ENCODE measurements at places on chromosomes 1 and 21. TPM values are rescaled to one million over a fixed set of nuclear protein-coding genes. Genes with fewer than 3 reads are reported as not detected.

DNA sequence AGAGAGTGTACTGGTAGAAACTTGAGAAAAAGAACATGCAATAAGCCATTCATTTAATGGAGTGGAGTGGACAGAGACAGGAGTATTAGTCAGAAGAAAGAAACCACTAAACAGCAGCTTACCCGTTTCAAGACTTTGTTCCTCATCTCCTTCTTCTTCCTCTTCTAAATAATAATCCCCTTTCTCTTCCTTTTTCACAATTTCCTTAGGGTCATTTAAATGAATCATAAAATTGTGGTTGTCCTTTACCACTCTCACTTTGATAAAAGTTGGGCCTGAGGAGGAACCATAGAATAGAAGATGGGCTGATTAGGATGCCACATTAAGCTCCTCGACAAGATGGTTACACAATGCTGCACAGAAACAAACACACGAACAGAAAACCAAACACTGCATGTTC is 109.6 kb downstream of the WDR3 start:
- H3K4me1 ChIP-seq: peaks cover 6% of the 10 kb centered on the region
- H3K4me3 ChIP-seq: no peak overlapping the region
- peaks cover 3% of the 10 kb centered on the region for H3K27me3 ChIP-seq
- H3K27ac ChIP-seq: no peak overlapping the region

- no peak overlapping the region for H3K4me3 ChIP-seq
- DNase-seq: no peak
- H3K27ac ChIP-seq: no peak overlapping the region
- H3K27me3 ChIP-seq: no peaks in the 10 kb centered on the region
- peaks cover 41% of the 10 kb centered on the region for H3K4me1 ChIP-seq
These were observed 74.4 kb downstream of the HMCN1 start for GRCh38 chr1:185808631-185809030.

GRCh38 chr1:6519491-6519934 is 28.0 kb upstream of the PLEKHG5 start:
- peaks cover 52% of the 10 kb centered on the region for H3K4me1 ChIP-seq
- H3K27ac ChIP-seq: peak overlapping the region; percentile 92
- no peak overlapping the region for H3K4me3 ChIP-seq
- H3K27me3 ChIP-seq: no peaks in the 10 kb centered on the region

- no peak overlapping the region for H3K4me3 ChIP-seq
- no peaks in the 10 kb centered on the region for H3K36me3 ChIP-seq
- DNase-seq: peak; percentile 57
- H3K27me3 ChIP-seq: peaks cover 9% of the 10 kb centered on the region
- no peak overlapping the region for H3K27ac ChIP-seq
- H3K4me1 ChIP-seq: no peaks in the 10 kb centered on the region
These were observed 386.6 kb downstream of the MATN1 start for GRCh38 chr1:30336550-30337323.

Gene B3GALT2
- 7.6 TPM for total RNA-seq

DNA sequence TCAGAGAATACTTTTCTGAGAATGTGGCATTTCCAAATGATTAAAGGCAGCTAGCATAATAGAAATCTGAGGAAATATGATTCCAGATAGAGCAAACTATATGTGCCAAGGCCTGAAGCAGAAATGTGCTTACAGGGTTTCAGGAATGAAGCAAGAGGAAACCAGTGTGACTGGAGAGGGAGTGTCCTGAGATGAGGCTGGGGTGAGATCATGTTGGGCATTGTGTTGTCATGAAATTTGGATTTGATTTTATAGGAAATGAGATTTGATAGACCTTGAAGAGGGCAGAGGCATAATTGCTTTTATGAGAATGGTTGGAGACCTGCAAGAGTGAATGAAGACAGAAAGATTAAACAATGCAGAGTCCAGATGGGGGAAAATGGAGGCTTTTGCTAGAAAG is 338.1 kb upstream of the SNX7 start:
- no peaks in the 10 kb centered on the region for H3K27me3 ChIP-seq
- H3K36me3 ChIP-seq: peaks cover 2% of the 10 kb centered on the region
- peaks cover 65% of the 10 kb centered on the region for H3K4me1 ChIP-seq
- H3K27ac ChIP-seq: peak overlapping the region; percentile 98
- DNase-seq: no peak
- H3K4me3 ChIP-seq: no peak overlapping the region

DNA sequence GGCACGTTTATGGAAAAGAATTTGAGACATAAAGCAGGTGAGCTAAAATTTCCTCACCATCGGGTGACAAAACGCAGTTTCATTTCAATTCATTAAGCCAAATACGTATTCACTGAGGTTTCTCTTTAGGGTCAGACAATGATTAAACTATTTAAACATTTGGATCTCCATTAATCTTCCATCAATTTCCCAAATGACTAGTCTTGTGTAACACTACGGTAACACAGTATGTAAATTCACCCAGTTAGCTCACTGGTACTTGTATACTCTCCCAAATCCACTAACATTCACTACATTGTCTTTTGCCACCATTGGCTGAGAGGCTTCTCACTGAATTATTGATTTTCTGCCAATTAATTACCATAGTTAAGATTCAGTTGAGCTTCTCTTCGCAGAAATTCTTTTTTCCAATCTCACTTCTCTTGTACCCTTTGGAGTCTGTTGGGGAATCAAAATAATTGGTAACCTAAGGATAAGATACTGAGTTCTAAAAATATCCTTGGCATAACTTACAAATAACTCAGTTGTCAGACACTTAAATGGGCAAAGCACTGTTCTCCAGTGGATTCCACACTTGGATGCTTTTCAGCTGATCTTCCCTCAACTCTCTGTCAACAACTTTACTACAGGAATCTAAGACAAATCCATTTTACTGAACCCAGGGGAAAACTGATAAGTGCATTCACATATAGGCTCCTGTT is 40.7 kb downstream of the SIPA1L2 start:
- no peak for DNase-seq
- H3K27me3 ChIP-seq: no peaks in the 10 kb centered on the region
- H3K36me3 ChIP-seq: no peaks in the 10 kb centered on the region
- H3K4me3 ChIP-seq: no peak overlapping the region
- peaks cover 22% of the 10 kb centered on the region for H3K4me1 ChIP-seq

DNA sequence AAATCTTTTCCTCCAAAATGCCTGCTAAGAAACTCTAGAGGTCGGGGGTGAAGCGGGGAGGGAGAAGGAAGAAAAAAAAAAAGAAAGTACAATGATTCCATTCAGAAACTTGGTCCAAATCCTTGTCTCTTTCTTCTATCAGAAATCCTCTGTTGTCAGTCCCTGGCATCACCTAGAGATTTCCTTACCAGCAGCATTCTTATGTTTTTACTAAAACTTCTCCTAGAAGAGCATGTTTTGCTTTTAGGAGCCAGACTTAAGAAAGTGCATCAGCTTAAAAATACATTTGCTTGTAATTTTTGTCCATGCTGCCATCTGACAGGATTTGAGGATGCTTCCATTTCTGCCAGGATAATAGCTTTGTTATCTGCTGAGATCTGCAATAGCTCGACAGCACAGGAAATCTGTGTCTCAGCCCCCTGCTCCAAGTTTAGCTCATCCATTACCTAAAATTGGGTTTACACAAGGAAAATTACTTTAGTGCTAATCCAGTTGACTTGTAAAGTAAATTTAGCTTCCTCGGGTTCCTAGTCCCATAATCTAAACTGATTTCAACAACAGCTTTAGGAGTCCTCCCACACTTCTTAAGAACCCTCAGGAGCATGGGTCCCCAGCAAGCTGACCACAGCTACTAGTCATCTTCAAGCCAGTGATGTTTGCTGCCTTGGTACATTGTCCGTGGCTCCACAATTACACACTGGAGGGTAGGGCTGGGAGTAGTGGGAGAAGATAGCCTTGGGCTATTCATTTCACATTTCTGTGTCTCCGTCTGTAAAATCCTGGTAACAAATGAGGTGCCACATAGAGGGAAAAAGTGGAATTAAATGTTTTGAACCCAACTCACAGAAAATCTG is 92.3 kb upstream of the UBE2U start:
- no peaks in the 10 kb centered on the region for H3K27me3 ChIP-seq
- H3K4me1 ChIP-seq: peaks cover 59% of the 10 kb centered on the region
- no peaks in the 10 kb centered on the region for H3K36me3 ChIP-seq
- peak overlapping the region; percentile 8 for H3K27ac ChIP-seq
- no peak for DNase-seq

Gene LCE1F
- total RNA-seq: not detected

Gene PLA2G2D
- total RNA-seq: not detected
